Activated effector memory CD4-positive, alpha-beta T cell treated with anti-CD3 and anti-CD28 coated beads, Interleukin-2, amount 50 U/mL, for 16 hours (primary cell): ENCODE measurements at places on chromosomes 2 and 18.

DNA sequence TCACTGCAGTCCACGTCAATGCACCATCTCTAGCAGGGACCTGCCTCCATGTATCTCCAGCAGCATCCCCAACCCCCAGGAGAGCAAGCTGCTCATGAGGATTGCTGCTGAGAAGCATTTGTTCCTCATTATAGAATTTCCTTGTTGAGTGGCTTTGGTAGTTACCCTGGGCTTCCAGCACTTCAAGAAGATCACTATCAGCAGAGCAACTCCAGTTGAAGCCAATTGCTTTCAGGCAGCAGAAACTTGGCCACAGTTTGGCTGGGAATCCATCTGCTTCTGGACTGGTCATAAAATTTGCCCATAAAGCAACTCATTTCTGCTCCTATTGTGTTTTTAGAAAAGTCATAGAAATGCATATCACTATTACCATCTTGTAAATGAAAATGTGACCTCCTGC lies 17.4 kb downstream of the TRPM8 start:
- no peak for DNase-seq

GRCh38 chr2:23420840-23421476 lies 36.0 kb downstream of the KLHL29 start:
- no peak for DNase-seq

DNA sequence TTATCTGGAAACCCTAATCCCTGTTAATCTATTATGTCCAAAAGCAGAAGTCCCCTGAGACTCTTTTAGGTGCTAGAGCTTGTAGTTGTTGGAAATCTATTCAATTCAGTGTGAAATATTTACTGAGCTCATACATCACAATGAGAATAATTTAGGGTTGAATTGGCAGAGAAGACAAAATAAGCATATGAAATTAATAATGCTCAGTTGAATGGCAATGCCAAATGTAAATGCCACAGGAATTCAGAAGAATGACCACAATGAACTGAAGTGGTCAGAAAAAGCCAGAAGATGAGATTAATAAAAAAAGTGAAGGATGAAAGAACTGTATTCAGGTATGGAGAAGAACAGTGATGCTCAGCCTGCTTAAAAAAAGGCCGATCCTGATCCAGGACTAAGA lies 8.0 kb upstream of the STAT4 start:
- DNase-seq, result no peak

DNA sequence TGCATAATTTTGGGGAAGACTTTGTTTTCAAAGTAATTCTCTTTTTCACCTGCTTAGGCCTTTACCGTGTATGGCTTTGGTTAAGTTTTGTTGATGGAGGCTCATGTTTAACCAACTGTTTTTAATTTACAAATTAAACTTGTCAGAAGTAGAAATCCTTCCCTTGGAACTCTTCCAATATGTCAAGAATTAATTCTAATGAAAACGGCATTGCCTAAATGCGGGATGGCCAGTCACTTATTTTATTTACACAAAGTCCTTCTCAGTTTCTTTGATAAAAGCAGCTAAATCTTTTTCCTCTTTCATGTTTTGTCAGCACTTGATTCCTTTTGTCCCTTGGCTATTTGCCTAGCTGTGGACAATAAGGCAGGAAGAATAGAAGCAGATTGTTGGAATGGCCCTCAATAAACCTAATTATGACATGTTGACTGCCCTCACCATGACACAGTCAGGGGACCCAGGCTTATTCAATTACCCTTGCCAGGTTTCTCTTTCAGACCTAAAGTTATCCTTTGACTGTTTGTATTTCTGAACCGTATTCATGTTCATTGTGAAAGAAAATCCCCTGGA lies 26.3 kb downstream of the PAX3 start:
- no peak for DNase-seq

DNA sequence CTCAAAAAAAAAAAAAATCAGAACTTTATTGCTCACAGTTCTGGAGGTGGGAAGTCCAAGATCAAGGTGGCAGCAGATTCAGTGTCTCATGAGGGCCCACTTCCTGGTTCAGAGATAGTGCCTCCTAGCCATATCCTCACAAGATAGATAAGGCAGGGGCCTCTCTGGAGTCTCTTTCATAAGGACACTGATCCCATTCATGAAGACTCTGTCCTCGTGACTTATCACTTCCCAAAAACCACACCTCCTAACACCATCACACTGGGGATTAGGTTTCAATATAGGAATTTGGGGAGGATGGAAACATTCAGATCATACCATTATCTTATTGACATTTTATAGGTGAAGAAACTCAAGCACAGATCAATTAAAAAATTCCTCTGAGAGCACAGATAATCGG lies 61.1 kb downstream of the PDCL3 start:
- DNase-seq, result no peak

DNA sequence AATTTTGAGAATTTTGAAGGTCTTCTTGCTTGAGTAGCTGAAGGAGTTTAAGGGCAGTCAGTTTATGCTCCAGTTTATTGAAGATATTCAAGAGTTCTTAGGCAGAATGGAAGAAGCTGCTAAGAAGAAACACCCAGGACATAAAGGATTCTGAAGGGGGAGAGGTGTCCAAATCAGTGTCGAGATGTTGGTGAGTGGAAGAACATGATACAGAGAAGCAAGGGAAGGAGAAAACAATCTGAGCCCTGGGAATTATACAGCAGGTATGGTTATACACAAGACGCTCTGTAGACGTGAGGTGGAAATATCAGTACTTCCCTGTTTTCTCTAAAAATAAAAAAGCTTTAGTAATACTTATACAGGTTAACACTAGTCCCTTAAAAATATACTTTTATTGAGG lies 60.1 kb downstream of the CLIP4 start:
- no peak for DNase-seq
